ENCODE measurements at places on chromosomes 7 and 10. TPM values are rescaled to one million over a fixed set of nuclear protein-coding genes. Genes with fewer than 3 reads are reported as not detected.

- no peak for DNase-seq
- no peak overlapping the region for H3K27ac ChIP-seq
- H3K4me1 ChIP-seq, result no peaks in the 10 kb centered on the region
- peaks cover 7% of the 10 kb centered on the region for H3K36me3 ChIP-seq
These were observed 123.9 kb upstream of the TCF7L2 start for GRCh38 chr10:112826018-112826697.

DNA sequence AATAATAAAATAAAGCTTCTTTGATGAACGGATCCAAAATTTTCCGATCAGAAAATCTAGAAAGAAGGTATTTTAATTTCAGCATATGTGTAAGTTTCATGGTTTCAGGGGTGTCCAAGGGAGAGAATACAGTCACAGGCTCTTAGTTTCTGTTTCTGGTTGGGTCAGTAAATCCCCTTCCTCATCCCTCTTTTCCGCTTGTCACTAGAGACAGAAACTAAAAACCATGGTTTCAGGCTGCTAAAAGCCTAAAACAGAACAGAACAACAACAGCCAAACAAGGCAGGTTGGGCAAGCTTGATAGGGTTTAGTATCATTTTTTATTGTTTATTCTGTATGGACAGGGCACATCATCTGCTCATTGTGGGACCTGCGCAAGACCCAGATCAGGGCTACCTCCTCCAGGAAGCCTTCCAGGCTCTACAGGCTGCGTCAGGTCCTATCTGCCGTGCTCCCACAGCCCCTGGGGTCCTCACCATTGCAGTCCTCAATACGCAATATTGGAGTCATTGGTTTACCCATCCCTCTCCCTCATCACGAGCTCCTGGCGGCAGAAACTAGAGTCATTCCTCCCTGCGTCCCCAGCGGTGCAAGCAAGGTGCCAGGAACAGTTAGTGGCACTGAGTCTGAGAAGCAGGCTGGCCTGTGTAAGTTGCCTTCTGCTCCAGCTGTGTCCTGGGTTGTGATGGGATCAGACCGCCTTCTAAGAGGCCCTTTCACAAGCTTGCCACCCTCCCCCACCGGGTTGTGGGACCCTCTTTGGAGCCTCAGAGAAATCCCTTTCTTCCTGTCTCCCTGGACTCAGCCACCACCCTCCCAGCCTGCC, 70.2 kb upstream of the CUX1 start:
- H3K27ac ChIP-seq, result no peak overlapping the region
- H3K4me1 ChIP-seq, result peaks cover 28% of the 10 kb centered on the region
- H3K4me3 ChIP-seq, result no peak overlapping the region
- H3K27me3 ChIP-seq, result no peaks in the 10 kb centered on the region

DNA sequence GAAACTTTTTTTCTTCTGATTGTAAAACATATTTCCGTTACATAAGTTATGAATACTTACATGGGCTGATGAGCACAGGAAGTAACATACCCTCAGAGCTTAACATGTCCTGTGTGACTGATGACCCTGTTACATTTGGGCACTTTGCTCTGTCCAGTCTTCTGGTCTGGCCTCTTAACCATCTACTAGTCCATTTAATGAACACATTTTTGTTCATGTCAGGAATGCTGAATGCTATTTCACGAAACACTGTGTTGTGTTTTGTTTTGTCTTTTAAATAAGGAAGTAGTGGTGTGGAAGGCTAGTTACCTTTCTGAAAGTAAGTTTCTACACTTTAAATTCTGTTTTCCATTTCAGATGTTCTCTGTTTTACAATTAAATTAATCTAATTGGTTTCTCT, 77.7 kb downstream of the RBM33 start:
- peaks cover 42% of the 10 kb centered on the region for H3K36me3 ChIP-seq
- H3K4me1 ChIP-seq, result peaks cover 73% of the 10 kb centered on the region
- H3K27ac ChIP-seq, result peak overlapping the region; percentile 87
- no peak for DNase-seq
- no peaks in the 10 kb centered on the region for H3K27me3 ChIP-seq
- peak overlapping the region; percentile 45 for H3K4me3 ChIP-seq

GRCh38 chr7:40715053-40715430, 580.2 kb downstream of the SUGCT start:
- no peak overlapping the region for H3K27ac ChIP-seq
- no peak for DNase-seq
- no peak overlapping the region for H3K4me3 ChIP-seq
- H3K36me3 ChIP-seq, result no peaks in the 10 kb centered on the region
- peaks cover 2% of the 10 kb centered on the region for H3K27me3 ChIP-seq

DNA sequence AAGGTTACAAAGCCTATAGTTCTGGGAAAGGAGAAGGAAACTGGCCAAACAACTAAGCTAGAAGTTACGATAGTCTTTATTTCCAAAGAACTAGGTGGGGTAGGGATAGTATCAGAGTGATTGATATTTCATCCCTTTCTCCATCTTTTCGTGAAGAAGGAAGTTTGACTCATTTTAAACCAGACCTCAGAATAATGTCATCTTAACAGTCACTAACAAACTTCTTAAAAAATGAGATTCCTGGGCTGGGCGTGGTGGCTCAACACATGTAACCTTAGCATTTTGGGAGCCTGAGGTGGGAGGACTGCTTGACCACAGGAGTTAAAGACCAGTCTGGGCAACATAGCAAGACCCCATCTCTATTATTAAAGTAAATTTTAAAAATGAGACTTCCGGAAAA, 69.4 kb downstream of the ARL4A start:
- no peak for DNase-seq
- no peak overlapping the region for H3K4me3 ChIP-seq
- no peak overlapping the region for H3K27ac ChIP-seq
- H3K36me3 ChIP-seq, result no peaks in the 10 kb centered on the region

DNA sequence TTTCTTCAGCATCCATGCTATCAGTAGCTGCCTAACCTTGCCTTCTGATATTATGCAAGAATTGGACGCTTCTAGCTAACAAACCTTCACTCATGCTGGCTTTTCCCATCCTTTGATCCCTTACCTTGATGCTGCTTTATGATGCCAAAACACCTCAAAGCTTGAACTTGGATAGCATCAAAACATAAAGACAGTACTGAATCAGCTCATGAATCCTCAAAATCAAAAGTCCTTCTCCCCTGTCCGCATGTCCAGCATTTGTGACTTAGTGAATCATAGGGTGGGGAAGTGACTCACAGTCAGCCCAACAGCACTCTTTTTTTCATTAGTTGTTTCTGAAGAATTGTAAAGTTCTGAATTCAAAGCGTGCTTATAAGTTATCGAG, 89.5 kb upstream of the PIK3CG start:
- no peaks in the 10 kb centered on the region for H3K36me3 ChIP-seq
- H3K4me1 ChIP-seq, result no peaks in the 10 kb centered on the region
- no peak for DNase-seq

GRCh38 chr10:31148951-31149350, 117.3 kb upstream of the ZNF438 start:
- peaks cover 10% of the 10 kb centered on the region for H3K27me3 ChIP-seq
- H3K4me1 ChIP-seq, result peaks cover 4% of the 10 kb centered on the region
- no peak overlapping the region for H3K27ac ChIP-seq
- no peak for DNase-seq
- no peaks in the 10 kb centered on the region for H3K36me3 ChIP-seq

Gene CFAP69
- total RNA-seq, result not detected

Gene UCN3
- total RNA-seq, result not detected

Gene OR13A1
- 0.53 TPM for total RNA-seq
